ENCODE measurements at places on chromosomes 2 and 18. TPM values are rescaled to one million over a fixed set of nuclear protein-coding genes. Genes with fewer than 3 reads are reported as not detected.

DNA sequence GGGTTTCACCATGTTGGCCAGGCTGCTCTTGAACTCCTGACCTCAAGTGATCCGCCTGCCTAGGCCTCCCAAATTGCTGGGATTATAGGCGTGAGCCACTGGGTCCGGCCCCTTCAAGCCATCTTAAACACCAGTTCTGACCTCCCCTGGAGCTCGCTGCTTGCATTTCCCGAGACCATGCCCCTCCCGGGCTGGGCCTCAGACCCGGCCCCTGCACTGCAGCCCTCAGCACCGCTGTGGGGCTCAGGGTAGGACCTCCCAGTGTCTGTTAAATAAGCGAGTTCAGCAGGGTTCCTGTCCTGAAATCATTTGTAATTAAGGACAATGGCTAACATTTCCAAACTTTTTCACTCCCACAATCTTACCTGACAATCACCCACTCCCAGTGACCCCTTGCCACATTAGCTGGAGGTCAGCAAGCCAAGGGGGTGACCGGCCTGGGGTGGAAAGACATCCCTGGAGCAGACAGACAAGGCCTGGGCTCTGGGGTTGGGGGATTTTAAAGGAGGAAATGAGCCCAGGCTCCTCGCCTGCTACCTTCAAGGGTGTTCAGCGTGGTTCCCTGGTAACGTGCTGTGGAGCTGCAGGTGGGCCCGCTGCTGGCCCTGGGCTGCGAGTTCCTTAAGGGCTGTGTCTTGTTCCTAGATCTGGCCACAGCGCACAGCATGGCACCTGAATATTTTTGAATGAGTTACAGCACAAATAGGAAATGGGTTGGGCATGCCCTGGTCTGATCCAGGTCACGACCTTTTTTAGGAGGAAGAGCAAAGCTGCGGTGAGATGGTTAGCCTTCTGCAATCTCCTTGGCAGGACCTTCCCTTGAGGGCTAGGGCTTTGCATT is 15.1 kb downstream of the CYS1 start:
- no peak for DNase-seq

DNA sequence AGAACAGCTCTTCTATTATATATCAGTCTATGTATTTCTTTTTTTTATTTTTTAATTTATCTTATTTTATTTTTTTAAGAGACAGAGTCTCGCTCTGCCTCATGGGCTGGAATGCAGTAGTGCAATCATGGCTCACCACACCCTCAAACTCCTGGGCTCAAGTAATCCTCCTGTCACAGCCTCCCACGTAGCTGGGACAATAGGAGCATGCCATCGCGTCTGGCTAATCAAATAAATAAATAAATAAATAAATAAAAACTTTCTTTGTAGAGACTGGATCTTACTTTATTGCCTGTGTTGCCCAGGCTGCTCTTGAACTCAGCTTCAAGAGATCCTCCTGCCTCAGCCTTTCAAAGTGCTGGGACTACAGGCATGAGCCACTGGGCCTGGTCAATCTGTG is 117.0 kb downstream of the RBMS1 start:
- DNase-seq: no peak

The FLACC1 gene
- total RNA-seq: 3.4 TPM

DNA sequence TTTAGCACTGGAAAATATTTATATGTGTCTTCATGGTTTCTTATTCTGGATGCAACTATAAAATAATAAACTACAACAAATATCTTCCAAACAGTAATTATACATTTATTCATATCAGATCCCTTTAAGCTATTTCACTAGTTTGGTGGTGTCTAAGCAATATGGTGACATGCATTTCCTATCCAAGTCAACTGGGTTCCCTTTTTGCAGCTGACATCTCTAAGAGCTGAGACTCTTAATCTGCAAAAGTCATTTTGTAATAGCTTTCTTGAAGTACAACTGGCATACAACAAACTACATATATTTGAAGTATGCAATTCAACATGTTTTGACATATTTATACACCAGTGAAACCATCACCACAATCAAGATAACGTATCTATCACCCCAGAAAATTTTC is 59.9 kb upstream of the SLC1A4 start:
- DNase-seq: no peak

The LPIN2 gene
- total RNA-seq: 190 TPM

DNA sequence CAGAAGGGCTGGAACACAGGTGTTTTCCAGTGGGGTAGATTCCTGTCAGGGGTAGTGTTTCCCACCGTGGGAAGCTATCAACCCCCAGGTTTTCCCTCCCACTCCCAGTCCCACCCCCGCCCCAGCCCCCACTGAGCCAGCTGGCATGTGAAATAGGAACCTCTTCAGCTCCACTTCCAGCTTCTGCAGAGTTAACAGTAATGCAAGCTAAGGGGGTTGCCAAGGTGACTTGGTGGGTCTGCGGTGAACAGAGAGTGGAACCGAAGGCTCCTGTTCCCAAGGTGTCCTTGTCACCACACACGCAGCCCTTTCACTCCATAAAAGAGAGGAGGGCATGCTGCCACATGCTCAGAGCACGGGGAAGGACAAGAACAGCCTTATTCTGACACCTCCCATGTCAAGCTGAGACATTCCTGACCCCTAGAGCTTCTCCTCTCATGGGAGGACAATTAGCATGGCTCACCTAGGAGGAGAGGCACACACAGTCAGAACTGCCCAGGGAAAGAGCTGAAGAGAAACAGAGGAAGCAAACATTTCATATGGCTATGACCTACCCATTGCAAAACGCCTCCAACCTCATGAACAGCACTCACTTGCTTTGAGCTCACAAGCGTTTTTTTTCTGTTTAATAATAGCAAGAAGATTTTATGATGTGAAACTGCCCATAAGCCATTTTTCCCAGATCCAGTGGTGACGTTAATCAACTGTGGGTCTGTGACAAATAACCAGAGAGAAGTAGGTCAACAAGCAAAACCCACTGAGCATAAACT is 39.8 kb upstream of the TBC1D8 start:
- no peak for DNase-seq

- no peak for DNase-seq
These were observed 144.3 kb downstream of the MYO3B start for GRCh38 chr2:170322140-170322766.

The GYPC gene
- total RNA-seq: 51.1 TPM

The ALK gene
- 0.20 TPM for total RNA-seq

DNA sequence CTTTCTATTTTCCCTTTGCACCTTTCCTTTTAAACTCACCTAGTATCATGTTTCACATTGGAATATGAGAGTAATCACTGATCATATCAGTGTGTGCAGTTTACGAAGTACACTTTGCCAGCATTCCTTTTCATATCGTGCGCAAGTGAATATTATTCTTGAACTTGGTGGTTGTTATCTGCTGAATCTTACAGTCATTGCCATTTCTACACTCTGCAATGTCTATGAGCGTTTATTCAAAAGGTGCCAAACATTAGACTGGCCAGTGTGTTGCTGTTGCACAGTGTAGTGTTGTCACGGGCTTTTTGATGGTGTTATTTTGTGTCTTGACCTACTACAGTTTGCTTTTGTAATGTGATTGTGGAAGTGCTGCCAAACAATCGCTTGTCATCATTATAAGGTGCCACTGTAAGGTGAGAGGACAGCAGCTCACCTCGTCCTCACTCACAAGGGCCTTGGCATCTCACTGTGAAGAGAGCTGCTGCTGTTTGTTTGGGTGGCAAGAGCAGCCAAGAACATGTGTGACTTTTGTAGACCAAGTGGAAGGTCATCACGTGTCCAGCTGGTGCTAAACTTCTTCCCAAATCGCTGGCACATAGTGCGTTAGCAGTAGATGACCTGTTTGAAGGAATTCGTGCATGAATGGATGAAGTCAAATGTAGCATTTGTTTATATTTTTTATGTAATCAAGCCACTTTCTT is 113.3 kb downstream of the MYO1B start:
- no peak for DNase-seq

The NEURL3 gene
- 3.7 TPM for total RNA-seq

DNA sequence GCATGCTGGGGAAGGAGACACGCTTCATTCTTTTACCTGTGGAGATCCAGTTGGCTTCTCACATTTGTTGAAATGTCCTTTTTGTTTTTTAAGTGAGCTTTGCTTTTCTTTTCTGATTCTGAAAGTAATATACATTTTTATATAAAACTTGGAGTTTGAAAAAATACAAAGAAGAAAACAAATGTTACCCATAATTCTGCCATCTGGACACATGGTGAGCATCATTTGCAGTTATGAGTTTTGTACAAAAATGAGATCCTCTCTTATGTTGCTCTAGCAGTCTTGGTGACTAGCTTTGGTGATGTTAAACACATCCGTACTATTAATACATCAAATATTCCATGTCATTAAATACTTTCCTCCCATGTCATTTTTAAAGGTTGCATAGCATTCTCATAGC is 101.1 kb upstream of the OTOS start:
- DNase-seq: no peak

GRCh38 chr2:114201781-114202180 is 240.7 kb upstream of the DPP10 start:
- no peak for DNase-seq

DNA sequence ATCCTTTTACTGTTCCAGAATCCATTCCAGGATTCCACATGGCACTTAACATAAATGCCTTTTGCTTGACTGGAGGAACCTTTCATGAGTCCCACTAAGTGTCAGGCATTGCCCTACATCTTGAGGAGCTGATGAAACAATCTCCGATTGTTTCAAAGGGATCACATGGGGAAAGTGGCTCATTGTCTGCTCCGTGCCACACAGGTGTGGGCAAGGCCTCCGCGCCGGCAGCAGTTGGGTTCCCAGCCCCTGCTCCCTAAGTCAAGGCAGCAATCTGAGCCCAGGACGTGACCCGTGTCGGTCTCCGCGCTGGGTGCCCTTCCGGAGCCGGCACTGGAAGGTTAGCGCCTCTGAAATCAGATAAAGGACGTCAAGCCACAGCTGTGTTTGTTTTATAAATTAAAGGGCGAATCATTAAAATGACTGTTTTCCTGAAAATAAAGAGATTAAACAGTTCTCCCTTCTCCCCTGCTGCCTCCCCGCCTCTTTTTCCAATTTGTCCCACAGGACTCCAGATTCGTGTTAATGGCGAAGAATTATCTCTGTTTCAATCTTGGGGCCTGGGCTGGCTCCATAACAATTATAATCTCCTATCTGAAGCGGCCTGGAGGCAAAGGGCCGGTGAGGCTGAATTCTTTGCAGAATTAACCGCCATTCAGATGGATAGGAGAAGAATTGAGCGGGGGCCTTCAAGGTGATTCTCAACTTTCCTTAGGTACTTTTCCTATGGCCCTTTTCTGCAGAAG is 84.3 kb upstream of the FZD7 start:
- DNase-seq: no peak

- no peak for DNase-seq
These were observed 74.6 kb upstream of the BCL11A start for GRCh38 chr2:60628026-60628425.

- DNase-seq: no peak
These were observed 131.3 kb downstream of the COMMD1 start for GRCh38 chr2:62036761-62037250.

The DOK6 gene
- total RNA-seq: 9.6 TPM

DNA sequence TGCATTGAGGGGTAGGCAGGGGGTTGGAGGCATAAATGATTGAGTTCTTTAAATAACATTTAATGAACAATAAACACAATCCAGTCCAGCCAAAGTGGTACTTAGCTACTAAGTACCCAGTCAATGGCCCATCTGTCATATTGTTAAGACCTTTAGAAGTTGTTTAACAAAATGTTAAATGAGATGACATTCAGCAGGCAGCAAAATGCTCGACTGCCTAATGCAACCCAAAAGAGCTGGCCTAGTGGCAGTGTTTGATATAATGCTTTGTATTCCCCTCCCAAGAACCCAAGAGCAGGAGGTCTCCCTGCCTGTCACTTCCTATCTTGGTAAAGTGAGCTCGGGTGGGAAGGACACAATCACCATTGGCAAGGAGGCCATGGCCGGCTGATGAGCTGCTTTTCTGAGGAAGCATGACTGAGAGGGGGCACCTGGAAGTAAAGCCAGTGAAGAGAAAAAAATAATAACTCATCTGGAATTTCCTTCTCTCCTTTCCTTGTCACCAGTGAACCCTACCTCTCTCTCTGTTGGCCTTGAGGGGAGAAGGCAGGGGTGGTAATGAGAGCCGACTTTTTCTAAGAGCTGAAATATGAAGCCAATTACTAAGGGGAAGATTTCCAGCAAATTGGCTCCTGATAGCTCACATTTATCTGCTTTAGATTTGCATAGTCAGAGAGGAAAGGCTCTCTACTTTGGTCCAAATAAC is 140.6 kb downstream of the C1D start:
- no peak for DNase-seq

GRCh38 chr2:107306881-107307280 is 420.9 kb upstream of the ST6GAL2 start:
- DNase-seq: no peak

- DNase-seq: no peak
These were observed 61.1 kb upstream of the SP3 start for GRCh38 chr2:174026122-174026845.

Data from mucosa of gallbladder (tissue), 1 donor.